ENCODE measurements at places on chromosomes 3 and 15. TPM values are rescaled to one million over a fixed set of nuclear protein-coding genes. Genes with fewer than 3 reads are reported as not detected.

GRCh38 chr3:137294839-137295238, 337.1 kb downstream of the IL20RB start:
- no peak overlapping the region for H3K27ac ChIP-seq
- no peak overlapping the region for H3K4me3 ChIP-seq
- DNase-seq = no peak
- H3K4me1 ChIP-seq = no peaks in the 10 kb centered on the region
- no peaks in the 10 kb centered on the region for H3K36me3 ChIP-seq
- H3K27me3 ChIP-seq = no peaks in the 10 kb centered on the region

DNA sequence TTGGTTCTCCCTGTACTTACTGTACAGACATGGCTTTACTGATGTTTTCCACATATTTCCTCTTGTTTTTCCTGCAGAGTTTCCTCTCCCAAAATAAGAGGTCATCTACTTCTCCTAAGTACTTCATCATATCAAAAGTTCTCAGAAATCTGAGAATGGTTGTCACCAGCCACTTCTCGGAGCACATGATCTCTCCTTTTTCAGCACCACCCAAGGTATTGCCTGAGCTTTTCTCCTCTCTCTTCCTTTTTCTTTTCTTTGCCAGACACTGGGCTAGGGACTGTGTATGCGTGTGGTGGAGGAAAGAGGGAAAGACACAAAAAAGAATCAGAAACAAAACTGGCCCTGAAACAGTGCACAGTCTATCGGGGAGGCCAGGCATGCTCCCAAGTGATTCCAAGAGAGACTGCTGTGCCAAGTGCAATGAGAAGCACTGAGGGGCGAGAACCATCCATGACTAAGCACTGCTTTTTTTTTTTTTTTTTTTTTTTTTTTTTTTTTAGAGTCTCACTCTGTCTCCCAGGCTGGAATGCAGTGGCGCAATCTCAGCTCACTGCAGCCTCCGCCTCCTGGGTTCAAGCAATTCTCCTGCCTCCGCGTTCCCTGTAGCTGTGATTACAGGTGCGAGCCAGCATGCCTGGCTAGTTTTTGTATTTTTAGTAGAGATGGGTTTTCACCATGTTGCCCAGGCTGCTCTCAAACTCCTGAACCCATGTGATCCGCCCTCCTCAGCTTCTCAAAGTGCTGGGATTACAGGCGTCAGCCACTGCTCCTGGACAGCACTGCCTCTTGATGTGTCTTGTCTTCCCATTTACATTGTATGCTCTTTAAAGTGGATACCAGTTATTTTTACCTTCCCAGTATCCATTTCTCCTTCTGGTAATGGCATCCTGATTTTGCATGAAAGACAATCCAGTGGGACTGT, 194.0 kb upstream of the FEZF2 start:
- no peaks in the 10 kb centered on the region for H3K36me3 ChIP-seq
- no peak overlapping the region for H3K4me3 ChIP-seq
- no peaks in the 10 kb centered on the region for H3K4me1 ChIP-seq
- no peak for DNase-seq
- H3K27me3 ChIP-seq = no peaks in the 10 kb centered on the region
- H3K27ac ChIP-seq = no peak overlapping the region

GRCh38 chr15:98881526-98882520, 125.8 kb downstream of the PGPEP1L start:
- no peaks in the 10 kb centered on the region for H3K4me1 ChIP-seq
- H3K27me3 ChIP-seq = no peaks in the 10 kb centered on the region
- no peak for DNase-seq
- no peaks in the 10 kb centered on the region for H3K36me3 ChIP-seq
- no peak overlapping the region for H3K4me3 ChIP-seq
- no peak overlapping the region for H3K27ac ChIP-seq

DNA sequence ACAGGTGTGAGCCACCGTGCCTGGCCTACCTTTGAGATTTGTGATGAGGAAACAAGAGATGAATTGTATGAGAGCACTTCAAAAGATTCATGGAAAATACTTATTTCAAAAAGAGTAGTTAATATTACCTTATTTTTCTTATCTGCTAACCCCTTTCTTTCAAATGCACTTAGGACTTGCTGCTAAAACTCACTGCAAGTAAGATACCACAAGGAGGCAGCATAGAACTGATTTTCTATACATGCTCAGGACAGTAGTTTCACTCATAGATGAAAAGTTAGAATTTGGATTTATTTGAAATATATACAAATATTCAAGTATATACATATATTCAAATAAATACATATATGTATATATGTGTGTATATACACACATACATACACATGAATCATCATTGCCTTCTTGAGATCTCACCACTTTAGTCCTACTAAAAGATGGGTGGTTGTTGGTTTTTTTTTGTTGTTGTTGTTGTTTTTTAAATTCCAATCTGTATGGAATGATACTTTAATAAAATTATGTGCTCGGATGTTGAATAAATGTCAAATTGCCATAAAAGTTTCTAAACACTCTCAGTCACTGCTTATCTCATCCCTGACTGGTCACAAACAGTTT, 2.4 kb downstream of the CCNDBP1 start:
- no peaks in the 10 kb centered on the region for H3K27me3 ChIP-seq
- no peaks in the 10 kb centered on the region for H3K36me3 ChIP-seq
- H3K27ac ChIP-seq = no peak overlapping the region

DNA sequence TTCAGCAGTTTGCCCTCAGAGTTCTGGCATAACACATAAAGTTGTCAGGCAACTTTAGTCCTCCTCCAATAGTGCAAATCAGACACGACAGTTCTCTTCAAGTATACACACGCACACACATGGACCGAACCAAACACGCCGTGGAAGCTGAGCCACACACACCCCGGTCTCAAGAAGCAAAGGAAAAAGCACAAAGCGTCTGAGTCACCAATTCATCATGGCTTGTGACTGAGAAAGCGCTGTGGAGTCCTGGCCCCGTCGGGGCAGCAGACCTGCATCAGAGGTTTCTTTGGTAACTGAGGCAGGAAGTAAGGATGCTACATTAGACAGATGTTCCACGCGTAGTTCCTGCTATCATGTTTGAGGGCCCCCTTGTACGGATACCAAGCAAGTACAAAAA, 85.7 kb downstream of the VGLL4 start:
- H3K27me3 ChIP-seq = no peaks in the 10 kb centered on the region
- DNase-seq = peak; percentile 27
- peak overlapping the region; percentile 88 for H3K27ac ChIP-seq
- no peaks in the 10 kb centered on the region for H3K36me3 ChIP-seq

DNA sequence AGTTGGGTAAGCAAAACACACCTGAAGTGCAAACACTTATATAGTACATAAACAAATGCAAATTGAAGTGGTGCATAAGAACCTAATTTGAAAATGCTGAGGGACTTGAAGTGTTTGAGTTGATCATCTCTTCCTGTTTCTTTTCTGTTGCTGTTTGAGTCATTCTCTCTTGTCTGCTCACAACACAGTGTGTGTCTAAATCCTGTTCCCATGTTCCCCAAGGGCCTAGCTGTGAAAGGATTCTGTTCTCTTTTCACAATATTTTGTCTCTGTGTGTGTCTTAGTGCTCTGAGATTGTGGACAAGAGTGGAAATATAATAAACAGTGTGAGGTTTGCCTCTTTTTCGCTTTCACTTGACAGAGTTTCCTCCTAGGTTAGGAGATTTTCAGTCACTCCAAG, 6.1 kb downstream of the CD96 start:
- H3K27me3 ChIP-seq = no peaks in the 10 kb centered on the region
- no peak overlapping the region for H3K4me3 ChIP-seq
- H3K27ac ChIP-seq = no peak overlapping the region
- no peaks in the 10 kb centered on the region for H3K4me1 ChIP-seq
- H3K36me3 ChIP-seq = no peaks in the 10 kb centered on the region

AADACL2 gene
- 0.73 TPM for total RNA-seq

LTK gene
- 0.29 TPM for total RNA-seq

Data from breast epithelium (tissue), 4 donors.